ENCODE measurements at places on chromosomes 6 and 20.

GRCh38 chr20:54048481-54048880 is 21.9 kb downstream of the BCAS1 start:
- no peak for DNase-seq

DNA sequence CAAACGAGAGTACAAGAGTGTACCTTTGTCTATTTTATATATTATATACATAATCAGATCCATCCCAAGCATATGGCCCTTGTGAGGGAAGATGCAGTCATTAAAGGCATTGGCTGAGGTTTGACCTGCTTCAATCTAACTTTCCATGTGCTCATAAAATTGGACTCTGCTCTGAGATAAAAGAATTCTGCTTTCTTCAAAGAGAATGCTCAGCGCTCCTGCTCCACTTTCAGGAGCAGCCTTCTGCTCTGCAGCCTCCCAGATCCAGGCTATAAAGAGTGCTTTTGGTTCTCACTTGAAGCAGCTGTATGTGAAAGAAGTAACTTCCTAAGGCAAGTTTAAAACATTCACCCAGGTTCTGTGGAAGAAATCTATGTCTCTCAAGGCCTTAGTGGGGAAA is 45.3 kb downstream of the CD83 start:
- DNase-seq: no peak

- no peak for DNase-seq
Observed at GRCh38 chr6:132310921-132311320, 90.4 kb downstream of the MOXD1 start.

DNA sequence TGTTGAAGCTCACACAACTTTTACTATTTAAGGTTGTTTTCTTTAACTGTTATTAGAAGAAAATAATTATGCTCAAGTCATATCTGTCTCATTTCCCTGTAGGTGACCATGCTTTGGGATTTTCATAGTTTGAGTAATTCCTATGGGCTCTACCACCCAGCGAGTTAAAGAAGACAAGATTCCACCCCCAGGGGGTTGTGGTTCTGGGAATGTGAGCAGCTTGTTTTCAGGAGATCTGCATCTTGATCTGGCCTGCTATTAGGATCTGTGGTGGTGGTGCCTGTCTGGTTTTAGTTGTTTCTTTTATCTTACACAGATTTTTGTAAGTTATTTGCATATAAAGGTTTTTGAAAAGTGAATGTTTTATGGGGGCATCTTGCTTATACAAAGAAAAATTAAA is 20.2 kb upstream of the REV3L start:
- DNase-seq: no peak

GRCh38 chr6:147141711-147142308 is 62.4 kb upstream of the STXBP5 start:
- no peak for DNase-seq

- no peak for DNase-seq
Observed at GRCh38 chr6:31426395-31427354, 23.3 kb downstream of the MICA start.

DNA sequence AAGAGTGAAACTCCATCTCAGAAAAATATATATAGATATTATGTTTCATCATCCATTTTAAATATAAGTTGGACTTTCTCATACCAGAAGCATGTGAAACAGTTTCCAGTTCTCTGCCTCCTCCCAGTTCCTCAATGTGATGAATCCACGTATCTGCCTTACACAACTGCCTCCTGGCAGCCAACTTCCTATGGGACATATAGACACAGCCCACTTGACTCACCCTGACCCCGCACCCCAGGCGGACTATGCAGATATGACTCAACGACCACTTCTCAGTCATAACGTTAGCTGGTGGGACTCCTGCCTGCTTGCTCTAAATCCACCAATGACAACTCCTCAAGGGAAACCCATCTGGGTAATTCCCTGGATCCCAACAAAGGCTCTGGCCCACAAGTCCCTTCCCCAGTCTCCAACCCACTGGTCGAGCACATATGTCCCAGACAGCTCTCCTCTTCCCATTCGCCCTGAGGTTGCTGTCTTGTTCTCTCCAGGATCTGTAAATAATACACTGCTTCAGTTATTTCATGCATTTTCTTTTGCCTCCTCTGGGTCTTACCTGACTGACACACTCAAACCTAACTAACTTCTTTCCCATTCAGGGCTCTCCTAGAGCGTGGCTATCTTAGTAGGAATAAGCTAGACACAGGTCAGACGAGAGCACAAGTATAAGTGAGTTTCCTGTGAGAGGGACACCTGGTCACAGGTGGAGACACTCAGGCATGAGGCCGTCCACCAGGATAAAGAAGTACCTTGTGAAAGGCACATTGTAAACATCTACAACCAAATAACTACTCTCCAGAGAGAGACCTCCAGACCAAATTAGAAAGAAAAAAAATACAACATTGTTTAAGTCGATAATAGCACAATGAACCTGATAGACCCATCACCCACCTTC is 548.5 kb downstream of the CD83 start:
- DNase-seq: no peak

- DNase-seq: no peak
Observed at GRCh38 chr20:57153238-57153905, 113.1 kb downstream of the BMP7 start.

GRCh38 chr6:45679163-45679562 is 301.4 kb upstream of the SUPT3H start:
- DNase-seq: no peak

GRCh38 chr6:33776186-33776585 is 12.7 kb downstream of the LEMD2 start:
- no peak for DNase-seq

- no peak for DNase-seq
Observed at GRCh38 chr20:41748051-41748450, 129.9 kb upstream of the CHD6 start.

DNA sequence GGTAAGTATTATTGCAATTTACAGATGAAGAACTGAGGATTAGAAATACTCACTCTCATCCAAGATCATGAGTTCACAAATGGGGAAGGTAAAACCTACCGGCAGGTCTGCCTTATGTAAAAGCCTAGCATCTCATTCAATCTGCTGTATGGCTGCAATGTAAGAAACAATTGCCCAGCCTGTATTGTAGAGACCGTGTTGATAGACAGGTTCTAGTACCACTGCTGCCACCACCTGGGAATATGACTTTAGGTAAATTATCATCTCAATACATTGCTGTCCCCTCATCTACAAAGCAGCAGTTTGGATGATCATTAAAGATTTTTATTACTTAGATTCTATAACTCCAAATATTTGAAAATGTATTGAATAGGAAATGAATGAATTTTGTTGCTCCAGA is 23.3 kb upstream of the ARHGAP18 start:
- no peak for DNase-seq

DNA sequence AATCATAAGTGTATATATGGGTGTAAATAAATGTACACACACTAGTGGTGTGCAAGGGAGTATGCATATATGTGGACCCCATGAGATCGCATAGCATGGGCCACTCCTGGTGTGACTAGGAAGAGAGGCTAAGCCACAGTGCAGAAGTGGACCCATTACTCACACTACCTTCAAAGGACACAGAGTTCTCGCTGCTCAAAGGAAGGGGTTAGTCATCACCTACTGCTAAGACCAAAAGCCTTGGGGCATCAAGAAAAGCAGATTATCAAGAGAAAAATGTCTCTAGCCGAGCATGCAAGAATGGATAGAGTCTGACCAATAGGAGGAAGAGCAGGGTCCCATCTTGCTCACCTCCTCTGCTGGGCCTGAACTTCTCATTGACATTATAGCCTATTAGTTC is 195.5 kb downstream of the MAFB start:
- DNase-seq: no peak

DNA sequence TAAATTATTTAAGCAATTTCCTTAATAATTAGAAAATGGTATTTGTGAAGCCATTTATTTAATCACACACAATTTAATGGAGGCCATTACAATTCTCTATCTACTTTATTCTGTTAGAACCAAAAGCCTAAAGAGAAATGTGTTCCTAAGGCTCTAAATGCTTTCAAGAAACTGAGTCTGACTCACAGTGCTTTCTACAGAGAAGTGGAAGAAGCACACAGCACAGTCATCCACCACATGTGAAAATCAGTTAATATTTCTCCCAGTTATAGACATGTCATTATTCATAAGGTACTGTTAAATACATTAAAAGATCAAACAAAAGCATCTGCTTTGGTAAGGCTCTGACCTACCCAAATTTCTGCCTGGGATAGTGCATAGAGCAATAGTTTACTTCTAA is 214.4 kb downstream of the ALDH8A1 start:
- DNase-seq: no peak

GRCh38 chr20:4227085-4227821 is 211.9 kb upstream of the RNF24 start:
- DNase-seq: no peak

DNA sequence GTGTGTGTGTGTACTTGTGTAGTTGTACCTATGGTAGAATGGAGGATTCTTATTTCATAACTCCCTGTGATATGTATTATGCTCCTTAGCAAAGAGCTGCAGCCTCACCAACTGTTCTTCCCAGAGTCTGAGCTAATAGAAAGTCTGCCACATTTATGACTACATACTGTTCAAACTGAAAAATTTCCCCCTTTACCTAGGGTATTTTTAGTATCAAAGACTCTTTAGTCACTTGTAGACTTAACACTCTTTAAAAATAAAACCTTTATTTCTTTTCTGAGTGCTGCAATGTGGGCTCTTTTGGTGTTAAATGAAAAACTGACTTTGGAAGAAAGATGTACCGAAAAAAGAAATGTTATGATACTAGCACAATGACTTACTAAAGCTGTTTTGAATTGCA is 39.6 kb upstream of the HS3ST5 start:
- DNase-seq: no peak

DNA sequence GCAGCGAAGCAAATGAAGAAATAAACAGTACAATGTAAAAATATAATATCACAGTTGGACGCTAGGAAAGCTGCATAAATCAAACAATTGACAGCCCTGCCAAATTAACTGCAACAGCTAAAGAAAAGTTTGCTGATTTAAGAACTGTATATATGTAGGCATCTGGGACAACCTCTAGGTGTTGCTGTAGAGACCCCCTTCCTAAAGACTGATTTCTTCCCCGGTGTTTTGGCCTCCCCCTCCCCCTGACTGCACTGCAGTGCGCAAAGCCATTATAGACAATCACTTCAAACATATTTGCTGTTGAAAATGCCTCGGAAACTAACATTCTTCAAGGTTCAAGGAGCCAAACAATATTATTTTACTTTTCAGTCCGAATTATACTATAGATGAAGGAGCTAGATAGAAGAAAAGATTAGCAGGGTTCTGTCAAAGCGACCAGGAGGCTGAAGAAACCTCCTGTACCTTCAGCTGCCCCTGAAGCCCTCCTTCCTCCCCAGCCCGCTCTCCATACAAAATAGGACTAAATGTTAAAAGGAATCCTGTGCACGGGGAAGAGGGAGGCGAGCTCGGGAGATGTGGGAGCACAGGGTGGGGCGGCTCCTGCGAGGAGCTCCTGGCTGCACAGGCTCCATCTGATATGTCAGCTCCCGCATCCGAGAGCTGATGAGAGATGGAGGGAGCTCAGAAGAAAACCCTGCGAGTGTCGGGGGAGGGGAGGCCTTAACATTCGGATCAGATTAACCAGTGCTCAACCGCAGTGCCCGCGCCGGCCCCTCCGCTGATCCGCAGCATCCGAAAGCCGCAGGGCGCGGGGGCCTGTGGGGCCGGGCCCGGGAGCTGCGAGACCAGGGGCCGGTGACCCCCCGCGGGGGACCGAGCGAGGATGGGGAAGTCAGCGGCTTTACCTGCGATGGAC is 822 bp downstream of the ELOVL4 start:
- DNase-seq: no peak

GRCh38 chr20:5895626-5896025 is 54.7 kb downstream of the TRMT6 start:
- no peak for DNase-seq
